NCI-H2081 treated with DMSO at 0.1 percent for 48 hours (cell line): ENCODE measurements at places on chromosomes 4 and X.
A peak's percentile ranks its signal among the peaks of the same experiment; 100 is the strongest.

- no peak for DNase-seq
These were observed 18.8 kb upstream of the CLDN34 start for GRCh38 chrX:9948406-9948805.

GRCh38 chr4:39062094-39062769 lies at the start of gene KLHL5:
Gene KLHL5, plus strand, starts transcription at chr4:39062232. Its CDS starts 421 bp downstream, at chr4:39062653.
- DNase-seq, result no peak

GRCh38 chr4:76339364-76339763 lies 32.8 kb downstream of the STBD1 start:
- DNase-seq, result no peak

DNA sequence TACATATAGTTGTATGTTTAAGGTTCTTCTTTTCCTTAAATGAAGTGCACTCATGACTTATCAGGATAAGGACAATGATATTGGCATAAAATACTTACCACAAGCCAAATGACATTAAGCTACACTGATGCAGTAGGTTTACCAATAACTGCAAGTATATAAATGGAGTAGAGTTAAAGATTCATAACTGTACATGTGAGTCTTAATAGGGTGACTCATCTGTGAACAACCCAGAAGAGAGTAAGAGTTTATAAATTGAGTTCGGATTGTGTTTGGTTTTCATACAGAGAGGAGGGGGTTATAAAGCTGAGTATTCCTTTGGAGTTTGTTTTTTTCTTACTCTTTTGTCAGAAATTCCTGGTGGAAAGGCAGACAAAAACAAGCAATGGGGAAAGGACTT lies 144.8 kb downstream of the TLL1 start:
- DNase-seq, result no peak

DNA sequence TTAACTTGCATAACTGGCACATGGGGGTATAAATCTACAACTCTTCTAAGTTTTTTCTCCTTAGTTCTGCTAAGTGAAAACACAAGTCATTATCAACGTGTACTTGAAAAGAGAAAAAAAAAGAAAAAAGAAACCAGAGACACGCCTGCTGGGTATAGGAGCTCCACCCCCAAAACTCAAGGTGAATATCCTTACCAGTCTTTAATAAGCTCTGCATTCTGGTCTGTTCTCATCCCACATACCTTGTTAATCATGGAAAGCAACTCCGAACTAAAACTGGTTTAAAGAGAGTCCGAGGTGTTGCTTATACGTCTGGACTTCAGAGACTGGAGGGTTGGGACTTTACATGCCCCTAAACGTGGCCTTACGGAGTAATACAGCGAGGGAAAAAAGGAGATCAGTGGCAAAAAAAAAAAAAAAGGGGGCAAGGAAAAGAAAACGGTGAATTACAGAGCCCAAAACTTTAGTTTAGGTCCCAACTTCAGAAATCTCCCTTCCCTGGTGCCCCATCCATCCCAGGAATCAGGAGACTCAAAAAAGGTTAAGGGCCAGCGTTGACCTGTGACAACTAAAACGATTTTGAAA lies 1.0 kb downstream of the PGRMC2 start:
- no peak for DNase-seq

- no peak for DNase-seq
These were observed 960 bp downstream of the TRPC3 start for GRCh38 chr4:121950680-121951520.

- no peak for DNase-seq
These were observed 217.9 kb downstream of the HS6ST2 start for GRCh38 chrX:132740316-132741123.

DNA sequence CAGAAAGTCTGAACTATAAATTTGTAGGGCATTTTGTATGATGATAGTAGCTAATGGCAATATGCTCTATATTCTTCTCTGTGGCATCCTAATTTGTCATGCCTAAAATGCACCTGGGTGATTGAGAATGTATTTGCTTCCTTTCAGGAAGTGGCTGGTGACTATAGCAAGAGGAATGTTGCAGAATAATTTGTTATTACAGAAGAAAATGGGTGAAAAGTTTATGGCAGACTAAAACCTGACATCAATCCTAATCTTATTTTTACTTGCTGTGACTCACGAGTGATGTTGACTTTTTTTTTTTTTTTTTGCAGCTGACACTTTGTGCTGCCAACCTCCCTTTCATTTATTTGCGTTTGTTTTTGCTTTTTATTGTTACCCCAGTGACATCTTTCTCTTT lies 141.1 kb downstream of the MSL3 start:
- DNase-seq, result no peak

GRCh38 chr4:122901247-122902010 lies 21.0 kb downstream of the NUDT6 start:
- no peak for DNase-seq

- DNase-seq, result no peak
These were observed 8.8 kb downstream of the CEP44 start for GRCh38 chr4:174292473-174292872.

DNA sequence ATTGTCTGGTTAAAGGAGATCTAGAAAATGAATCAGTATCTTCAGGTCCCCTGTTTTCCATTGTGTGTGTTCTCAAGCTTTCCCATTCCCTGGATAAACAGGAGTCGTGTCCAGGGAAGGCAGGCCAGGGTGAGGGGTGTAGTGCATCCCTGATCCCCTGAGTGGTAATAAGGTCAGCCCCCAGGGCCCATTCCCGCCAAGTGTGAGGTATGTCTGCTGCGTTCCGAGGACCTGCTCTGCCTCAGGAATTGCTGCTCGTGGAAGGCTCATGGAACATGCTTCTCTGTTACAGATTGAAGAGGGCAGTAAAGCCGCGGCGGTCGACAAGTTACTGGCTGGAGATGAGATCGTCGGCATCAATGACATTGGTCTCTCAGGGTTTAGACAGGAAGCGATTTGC lies 87.1 kb downstream of the SHROOM2 start:
- DNase-seq, result no peak

DNA sequence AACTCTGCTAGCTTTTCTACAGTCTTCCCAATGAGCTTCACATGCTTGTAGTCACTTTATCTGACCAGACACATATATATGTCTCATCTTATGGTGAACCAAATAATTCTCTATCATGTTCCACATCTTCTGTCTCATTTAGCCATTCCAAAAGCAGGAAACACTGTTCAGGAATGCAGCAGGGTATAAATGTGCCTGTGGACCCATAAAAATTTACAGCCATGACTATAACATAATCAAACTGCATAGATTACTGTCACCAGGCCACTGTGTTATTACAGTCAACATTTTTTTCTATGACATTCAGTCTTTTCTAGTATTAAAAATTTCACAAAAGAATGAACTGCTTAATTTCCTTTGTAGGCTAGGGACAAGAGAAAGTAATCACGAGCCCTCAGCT lies 170.0 kb upstream of the NPY2R start:
- DNase-seq, result no peak

- DNase-seq, result no peak
These were observed 237.6 kb downstream of the AFAP1 start for GRCh38 chr4:7701866-7702649.

DNA sequence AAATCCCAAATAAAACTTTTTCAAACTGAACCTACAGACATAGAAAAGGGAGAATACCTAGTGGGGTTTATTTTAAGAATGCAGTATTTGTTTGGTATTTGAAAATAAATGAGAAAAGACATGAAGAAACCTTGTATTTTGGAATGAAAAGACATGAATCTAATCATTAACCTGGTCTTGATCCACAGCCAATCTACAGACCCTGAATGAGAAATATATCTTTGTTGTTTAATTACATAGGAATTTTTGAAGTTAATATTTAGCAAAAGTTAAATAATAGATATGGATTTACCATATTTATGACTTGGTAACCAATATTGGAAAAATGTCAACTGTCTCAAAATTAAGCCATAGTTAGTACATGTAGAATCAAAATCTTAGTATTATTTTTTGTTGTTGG lies 76.8 kb downstream of the MAGEA10 start:
- DNase-seq, result no peak

GRCh38 chr4:32140636-32141035 lies 1420.5 kb downstream of the PCDH7 start:
- DNase-seq, result no peak

GRCh38 chr4:2365054-2365912 lies 53.2 kb downstream of the ZFYVE28 start:
- DNase-seq, result no peak

DNA sequence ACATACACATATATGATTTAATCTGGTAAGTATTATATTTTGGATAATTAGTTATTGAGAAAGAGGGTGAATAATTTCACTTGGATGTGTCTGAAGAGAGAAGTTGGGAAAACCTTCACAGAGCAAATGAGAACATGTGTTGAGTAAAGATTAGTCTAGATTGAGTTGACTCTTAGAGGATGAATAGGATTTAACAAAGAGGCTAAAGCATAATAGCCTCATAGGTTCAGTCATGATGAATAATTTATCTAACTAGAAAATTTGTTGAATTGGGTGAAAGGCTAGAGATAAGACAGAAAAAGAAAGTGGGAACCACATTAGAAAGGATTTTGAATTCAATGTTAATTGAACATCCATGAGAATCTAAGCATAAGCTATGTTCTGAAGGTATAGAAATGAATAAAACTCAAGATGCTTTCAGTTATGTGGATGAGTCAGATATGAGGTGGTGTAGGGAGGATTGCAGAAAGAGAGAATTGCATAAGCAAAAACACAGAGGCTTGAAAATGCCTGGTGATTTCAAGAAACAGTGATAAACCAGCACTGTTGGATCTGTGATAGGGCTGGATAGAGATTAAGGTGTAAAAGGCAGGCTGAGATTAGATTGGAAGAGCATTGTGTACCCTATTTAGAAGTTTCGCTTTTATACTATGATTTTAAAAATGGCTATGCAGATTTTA lies 207.6 kb upstream of the NR3C2 start:
- no peak for DNase-seq

DNA sequence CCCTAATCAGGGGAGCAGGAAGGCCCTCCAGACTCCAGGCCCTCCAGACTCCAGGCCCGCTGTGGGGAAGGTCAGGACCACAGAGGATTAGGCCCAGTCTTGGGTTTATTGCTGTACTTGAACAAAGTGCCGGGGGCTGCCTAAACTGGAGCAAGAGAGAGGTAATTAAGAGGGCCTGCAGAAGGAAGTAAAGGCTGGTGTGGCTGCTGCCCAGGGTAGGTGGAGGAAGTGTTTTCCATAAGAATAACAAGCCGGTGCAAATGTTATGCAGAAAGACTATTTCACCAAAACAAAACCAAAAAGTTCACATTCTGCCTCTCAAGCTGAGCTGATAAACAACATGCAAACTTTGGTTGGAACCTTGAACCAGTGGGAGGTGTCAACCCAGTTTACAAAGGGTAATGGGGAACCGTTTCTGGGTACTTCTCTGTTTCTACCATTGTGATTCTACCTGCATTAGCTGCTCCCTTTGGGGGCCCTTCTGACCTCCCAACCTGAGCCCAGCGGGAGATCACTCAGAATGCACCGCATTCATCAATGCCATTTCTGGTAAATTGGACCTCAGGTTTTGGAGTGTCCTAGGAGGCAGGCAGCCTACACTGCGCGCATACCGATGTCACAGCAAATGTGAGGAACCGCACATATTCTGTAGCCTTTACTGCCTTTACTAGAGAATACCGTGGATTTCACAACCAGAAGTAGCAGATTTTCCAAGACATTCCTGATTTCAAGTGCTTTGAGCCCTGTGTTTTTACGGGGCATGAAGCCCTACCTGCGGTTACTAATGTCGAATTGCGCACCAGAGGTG lies 59.7 kb upstream of the BCOR start:
- DNase-seq, result no peak

DNA sequence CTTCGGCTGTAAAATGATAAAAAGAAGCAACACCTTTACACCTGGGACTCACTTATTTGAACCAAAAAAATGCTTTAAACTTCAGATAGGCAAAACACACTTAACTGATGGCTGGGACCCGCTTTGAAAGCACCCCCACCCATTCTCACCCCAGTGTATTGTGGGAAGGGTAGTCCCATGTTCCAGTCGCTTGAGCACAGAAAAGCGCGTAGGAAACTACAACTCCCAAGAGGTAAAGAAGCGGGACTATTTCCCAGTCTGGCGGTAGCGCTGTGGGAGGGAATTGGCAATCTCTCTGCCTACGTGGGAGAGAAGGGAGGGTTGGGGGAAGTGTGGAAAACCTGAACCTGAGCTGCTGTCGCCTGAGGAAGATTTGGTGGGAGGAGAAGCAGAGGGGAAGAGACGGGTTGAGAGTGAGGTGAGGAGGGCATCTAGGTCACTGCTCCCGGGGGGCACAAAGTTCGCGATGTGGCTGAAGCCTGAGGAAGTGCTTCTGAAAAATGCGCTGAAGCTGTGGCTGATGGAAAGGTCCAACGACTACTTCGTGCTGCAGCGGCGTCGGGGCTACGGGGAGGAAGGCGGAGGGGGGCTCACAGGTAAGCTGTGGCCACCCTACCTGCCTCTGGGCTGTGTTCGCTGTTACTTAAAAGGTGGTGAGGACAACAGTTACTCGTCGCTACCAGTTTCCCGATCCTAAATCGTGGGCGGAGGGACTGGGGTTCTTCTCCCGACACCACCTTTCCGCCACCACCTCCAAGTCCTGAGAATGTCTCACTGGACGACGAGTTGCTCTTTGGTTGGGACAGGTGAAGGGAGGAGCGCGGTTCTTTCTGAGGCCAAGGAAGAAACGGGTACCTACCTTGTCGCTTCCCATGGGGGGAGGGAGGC lies at the start of gene TBC1D8B:
Gene TBC1D8B (plus strand): TSS at position 286 of the 888 bp plus-strand sequence. CDS start 181 bp downstream, at position 467.
- DNase-seq, result peak; percentile 90

GRCh38 chrX:101057093-101057714 lies 5.3 kb upstream of the TRMT2B start:
- no peak for DNase-seq

DNA sequence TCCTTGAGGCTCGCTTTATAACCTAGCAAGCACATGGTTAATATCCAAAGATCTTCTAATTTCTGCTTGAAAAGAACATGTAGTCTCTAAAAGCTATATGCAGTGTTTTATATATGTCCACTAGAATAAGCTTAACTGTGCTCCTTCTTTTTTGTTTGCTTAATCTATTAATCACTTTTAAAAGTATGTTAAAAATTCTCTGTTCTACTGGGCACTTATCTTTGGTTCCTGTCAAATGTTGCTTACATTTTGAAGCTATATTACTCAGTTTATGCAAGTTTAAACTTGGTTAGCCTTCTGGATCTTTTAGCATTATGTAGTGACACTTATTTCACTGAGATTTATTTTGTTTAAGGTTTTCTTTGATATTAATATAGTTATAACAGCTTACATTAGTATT lies 32.5 kb downstream of the MAOA start:
- DNase-seq, result no peak

- no peak for DNase-seq
These were observed 284.0 kb upstream of the FRG1 start for GRCh38 chr4:189656641-189657040.
